Stimulated activated CD8-positive, alpha-beta memory T cell treated with anti-CD3 and anti-CD28 coated beads, Interleukin-4, amount 100 ng/mL, for 1 hour (primary cell): ENCODE measurements at places on chromosomes 11 and 22.

DNA sequence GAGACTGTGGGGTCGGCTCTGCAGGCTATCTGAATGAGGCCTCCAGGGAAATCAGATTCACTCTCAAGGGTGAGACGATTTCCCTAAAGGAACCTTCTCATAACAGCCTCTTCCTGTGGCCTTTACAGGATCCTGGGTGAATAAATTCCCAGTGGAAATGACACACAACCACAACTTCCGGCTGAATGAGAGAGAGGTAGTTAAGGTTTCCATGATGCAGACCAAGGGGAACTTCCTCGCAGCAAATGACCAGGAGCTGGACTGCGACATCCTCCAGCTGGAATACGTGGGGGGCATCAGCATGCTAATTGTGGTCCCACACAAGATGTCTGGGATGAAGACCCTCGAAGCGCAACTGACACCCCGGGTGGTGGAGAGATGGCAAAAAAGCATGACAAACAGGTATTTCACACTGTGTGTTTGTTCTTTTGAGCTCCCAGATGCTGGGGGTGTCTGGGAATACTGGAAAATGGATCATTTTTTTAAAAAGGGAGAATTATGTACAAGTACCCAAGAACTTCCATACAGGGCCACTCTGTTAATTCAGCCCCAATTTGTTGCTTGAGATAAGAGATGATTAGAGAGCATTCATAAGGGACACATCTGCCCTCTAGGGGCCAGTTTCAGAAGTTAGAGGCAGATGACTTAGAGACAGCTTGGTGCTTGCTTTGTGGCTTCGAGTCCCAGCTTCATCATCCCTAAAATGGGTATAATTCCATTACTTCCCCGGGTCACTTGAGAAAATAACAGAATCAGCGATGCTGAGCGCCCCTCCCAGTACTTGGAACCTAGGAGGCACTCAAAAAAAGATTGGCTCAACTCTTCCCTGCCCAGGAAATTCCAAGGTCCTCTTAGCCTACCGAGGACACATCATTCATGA is 10.2 kb downstream of the SERPIND1 start:
- DNase-seq, result no peak

GRCh38 chr11:61728066-61728939 is 24.1 kb upstream of the MYRF start:
- DNase-seq, result no peak

DNA sequence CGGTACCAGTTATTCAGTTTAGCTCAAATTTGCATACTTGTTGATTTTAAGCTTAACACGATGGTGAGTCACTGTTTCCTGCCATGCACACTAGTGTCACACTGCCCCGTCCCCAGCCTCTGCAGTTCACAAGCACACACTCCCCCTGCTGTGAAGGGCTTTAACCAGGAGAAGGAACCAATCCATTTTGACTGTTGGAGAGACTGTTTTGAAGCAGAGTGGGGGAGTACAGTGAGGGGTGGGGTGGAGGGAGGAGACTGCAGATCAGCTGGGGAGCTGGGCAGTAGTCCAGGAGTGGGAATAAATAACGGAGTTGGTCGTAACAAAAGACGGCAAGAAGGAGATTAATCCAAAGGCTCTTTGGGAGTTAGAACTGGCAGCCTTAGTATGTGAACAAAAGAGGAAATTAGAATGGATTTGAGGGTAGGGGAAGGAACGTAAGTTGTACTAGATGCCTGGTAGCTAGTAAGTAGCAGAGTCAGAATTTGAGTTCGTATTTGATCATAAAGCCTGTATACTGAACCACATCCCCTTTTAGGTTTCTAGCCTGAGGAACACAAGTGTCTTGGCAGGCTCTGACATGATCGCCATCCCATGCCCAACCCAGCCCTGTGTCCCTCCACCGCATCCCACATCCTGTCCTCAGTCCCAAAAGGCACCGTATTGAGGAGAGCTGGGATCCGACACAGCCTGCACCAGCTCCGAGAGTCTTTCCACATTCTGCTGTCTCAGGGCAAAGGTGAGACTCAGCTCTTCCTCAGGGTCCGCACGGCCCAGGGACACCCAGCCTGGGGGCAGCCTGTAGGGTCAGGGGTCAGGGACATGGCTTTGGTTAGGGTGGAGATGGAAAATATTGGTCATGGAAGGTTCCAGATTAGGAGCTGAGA is 862 bp downstream of the TPP1 start:
- DNase-seq, result peak; percentile 61

- DNase-seq, result no peak
Observed at GRCh38 chr11:135033540-135033939, 621.5 kb upstream of the B3GAT1 start.
